Cardiac septum (tissue), 1 donor: ENCODE measurements at places on chromosomes 6 and 20.

DNA sequence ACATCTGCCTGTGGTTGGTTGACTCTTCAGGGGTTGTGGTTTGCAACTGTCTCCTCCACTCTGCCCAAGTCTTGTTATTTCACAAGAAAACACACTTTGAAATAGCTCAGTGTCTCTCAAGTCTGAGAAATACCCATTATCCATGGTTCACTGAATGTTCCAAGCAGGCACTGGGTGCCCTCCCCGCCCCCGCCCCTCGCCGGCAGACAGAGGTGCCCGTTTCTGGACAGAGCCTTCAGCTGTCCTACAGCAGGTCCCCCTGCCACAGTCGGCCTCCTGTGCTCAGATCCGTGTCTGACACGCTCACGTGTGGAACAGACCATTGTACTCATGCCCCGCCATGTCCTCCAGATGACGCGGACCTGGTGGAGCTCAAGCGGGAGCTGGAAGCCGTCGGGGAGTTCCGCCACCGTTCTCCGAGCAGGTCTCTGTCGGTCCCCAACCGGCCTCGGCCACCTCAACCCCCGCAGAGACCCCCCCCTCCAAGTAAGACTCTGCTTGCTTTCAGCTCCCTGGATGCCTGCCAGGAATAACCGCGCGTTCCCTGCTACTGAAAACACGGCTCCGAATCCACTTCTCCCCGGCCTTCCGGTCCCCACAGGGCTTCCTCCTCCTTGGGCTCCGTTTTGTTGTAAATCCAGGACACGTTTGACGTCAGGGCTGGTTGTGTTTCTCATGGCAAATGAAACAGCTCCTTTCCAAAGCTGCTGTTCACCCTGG, 81.4 kb downstream of the SERAC1 start:
- DNase-seq = peak; percentile 80

DNA sequence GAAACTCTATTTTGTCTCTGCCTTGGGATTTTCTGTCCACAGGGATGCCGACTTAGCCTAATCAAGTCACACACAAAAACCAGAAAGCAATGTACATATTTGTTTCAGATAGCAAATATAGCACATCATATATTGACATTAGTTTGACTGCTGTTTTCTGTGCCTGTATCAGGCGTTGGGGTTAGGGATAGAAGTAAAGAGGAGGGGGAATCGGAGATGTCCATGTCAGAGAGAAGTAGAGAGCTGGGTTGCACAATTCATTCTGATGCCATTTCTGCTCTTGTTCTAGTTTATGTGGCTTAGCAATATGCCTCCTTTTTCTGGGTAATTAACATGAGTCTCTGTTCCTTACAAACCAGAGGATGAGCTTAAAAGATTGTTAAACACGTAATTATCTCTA, 14.7 kb upstream of the IPCEF1 start:
- no peak for DNase-seq

DNA sequence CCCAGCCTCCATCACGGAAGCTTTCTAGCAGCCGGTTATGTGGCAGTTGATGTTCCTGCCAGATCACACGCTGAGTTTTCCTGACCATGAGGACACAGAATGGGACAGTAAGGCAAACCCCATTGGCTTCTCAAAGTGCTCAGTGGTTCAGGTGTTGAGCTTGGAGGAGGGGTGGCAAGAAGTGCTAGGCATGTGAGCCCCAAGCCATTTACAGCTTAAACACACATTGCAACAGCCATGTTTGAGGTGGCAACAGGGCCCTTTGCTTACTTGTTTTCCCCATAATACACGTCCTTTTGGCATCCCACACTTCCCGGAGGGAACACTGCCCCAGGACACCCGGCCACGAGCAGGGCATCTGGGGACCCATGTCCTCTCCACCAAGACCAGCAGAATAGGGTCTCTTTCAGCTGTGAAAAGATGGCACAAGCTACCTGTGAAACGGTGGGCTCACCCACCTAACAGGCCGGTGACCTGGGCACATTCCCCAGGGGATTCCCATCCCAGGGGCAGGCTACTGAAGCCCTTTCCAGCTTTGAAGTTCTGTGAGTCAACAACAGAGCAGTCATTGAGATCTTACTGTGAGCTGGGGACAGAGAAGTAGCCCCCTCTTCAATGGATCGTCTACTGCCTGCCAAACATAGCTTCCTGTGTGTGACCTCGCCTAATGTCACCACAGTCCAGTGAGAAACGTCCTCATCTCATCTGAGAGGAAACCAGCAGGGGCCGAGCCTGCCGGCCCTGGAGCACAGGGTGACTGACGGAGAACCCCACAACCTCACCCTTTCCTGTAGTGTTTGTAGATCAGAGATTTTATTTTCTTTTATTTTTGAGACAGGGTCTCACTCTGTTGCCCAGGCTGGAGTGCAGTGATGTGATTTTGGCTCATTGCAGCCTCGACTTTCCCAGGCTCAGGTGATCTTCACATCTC, 4.0 kb upstream of the TLDC2 start:
- DNase-seq = no peak

DNA sequence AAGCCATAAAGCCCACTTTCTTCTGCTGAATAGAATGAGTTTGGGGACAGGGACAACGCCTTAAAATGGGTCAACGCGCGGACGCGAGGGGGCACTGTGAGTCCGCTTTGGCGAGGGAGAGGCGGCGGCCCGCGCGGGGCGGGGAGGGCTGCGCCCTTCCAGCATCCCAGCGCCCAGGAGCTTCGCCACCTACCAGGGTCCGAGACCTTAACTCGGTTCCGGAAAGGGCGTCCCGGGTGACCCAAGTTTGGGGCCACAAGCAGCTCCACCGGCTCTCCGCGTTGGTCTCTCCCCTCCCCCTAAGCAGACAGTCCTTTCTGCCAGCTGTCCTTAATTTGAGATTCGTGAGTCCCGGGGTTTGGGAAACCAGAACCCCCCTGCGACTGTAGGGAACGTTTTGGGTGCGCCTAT, 1.8 kb upstream of the SAMD5 start:
- peak; percentile 82 for DNase-seq

DNA sequence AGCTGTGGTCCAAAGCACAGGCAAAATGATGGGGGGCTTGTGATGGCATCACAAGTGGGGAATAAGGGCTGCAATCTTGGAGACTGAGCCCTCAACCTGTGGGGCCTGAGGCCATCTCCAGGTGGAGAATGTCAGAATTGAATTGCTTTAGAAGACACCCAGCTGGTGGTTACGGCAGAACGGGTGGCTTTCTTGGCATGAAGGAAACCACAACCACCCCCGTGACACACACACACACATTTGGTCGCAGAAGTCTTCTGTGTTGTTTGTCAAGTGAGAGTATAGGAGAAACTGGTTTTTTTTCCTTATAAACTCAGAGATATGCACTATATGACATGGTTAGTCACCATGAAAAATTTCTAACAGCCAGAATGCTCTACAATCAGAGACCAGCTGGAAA, 139.5 kb upstream of the CDH4 start:
- DNase-seq = no peak

- DNase-seq = no peak
Observed at GRCh38 chr20:49786196-49786595, 26.4 kb upstream of the SLC9A8 start.

- no peak for DNase-seq
Observed at GRCh38 chr20:7859356-7859802, 80.9 kb downstream of the HAO1 start.

DNA sequence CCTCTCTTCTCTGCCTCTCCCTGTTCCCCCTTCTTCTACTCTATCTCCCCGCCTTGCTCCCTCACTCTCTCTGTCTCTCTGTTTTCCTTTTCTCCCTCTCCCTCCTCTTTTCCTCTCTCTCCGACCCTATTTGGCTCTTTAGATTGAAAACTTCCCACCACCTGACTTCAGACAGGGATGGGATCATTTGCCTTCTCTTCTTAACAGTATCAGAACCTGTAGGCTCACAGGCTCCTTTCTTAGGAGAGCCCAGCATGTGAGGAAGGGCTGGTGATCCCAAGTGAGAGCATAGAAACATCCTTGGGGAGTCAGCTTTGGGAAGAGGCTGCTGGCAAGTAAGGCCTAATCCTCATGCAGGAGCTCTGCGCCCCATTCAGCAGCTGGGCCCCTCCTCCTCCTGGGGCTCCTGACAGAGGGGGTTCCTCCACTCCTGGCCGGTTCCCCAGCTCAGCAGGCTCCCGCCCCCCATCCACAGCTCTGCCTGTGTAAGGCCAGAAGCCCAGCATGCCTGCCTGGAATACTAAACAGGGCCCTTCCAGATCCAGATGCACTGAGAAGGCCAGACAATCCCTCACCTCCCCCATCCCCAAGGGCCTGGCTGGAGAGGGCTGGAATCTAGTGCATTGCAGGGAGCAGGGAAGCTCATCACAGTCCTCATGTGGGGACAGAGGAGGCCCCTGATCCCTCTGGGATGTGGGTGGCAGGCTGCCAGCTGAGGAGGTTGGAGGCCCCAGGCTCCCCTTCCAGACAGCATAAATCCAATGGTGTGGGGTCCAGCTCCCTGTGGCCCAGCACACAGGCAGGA, 93.4 kb downstream of the PTPRT start:
- no peak for DNase-seq

- DNase-seq = no peak
Observed at GRCh38 chr6:64266351-64266821, 630.8 kb downstream of the PHF3 start.

GRCh38 chr20:40939667-40940066, 89.0 kb upstream of the TOP1 start:
- DNase-seq = no peak

DNA sequence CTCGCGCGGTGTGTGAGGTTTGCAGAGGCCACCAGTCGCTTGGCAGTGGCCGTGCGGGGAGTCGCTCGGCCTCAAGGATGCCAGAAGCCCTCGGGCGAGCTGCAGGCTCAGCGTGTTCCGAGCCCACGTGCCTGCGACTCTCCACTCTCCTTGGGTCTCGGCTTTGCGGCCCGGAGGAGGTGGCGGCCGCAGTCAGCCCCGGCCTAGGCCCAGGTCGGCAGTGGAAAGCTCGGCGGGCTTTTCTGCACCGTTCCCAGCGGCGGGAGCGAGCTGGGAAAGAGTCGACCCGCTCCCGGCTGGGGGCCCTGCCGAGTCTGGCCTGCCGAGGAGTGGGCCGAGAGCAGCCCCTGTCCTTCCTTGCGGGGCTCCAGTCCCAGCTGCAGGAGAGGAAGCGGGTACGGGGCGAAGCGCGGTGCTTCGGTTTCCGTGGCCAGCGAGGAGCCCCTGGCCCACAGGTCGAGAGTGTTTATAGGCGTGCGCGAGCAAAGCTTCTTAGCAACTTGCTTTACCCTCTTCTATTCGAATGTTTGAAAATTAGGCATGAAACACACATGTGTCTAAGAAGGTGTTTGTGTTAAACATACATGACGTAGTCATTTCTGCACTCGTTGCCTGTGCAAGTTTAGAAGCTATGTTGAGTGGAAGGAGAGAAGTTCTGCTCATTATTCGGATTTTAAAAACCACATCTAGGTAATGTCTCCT, 5.6 kb downstream of the FOXC1 start:
- no peak for DNase-seq

- no peak for DNase-seq
Observed at GRCh38 chr6:49305010-49305409, 158.0 kb downstream of the MMUT start.

DNA sequence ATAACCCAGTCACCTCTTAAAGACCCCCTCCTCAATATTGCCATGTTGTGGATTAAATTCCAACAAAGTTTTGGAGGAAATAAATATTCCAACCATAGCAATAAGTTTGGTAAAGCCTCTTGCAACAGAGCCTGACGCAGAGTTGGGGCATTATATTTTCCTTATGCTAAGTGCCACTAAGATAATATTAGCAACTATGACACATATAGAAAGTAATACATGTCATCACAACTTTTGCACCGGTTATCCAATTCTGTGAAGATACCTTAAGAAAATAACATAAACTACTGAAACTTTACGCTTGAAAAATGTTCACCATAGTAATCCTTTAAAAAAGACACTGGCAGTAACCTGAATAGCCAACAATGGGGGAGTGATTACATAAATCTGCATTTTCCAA, 52.2 kb upstream of the TRERF1 start:
- no peak for DNase-seq

DNA sequence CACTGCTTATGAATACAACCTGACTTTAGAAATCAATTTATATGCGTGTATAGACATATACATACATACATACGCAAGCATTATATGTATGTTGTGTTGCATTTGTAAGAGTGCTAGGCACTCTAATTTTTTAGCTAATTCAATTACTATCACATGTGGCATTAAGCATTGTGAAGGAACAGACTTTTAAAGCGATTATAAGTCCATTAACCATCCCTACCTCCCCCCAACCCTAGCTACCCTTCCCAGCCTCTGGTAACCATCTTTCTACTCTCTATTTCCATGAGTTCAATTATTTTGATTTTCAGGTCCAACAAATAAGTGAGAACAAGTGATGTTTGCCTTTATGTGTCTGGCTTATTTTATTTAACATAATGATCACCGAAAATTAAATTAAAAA, 453.8 kb downstream of the DOK5 start:
- DNase-seq = no peak

DNA sequence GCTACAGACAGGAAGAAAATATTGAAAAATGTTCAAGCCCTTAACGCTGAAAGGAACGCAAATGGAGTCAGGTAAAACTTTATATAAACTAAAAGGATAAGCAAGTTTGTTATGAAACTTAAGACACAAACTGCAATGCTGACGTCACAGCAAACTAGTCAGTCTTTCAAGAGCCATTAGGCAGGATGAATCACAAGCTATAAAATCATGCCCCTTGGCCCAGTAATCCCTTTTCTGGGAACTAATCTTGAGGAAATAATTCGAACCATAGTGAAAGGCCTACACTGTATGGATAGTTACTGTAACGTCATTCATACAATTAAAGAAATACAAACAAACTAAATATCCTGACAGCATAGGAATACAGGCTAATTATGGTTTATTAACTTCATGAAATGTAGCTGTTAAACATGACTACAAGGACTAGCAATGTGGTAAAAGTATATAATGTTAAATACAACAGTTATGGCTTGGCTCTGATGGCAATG, 42.7 kb upstream of the HINT3 start:
- no peak for DNase-seq

DNA sequence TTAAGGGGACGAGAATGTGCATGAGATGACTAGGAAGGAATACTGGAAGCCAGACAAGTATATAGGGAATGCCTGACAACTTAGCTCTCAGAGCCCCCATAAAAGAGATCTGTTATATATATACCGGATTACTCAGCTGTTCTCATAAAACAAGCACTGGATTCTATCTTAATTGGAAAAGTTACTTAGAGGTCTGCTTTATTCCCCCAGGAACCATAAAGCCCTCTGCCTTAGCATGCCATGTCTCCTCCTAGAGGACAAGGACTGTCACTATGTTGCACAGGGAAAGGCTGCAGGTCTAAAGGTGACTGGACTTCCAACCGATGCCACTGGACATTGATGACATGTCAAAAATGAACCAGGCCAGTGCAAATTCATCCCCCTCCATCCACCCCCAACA, 6.4 kb downstream of the EXOC2 start:
- DNase-seq = no peak
